CD4-positive, alpha-beta memory T cell (primary cell): ENCODE measurements at places on chromosomes 7 and 10. TPM values are rescaled to one million over a fixed set of nuclear protein-coding genes. Genes with fewer than 3 reads are reported as not detected.

CTAGE6 gene
- 3.8 TPM for total RNA-seq

TCAF1 gene
- 23.1 TPM for total RNA-seq

TEX36 gene
- total RNA-seq, result not detected

PNLIP gene
- total RNA-seq, result not detected

CFAP69 gene
- total RNA-seq, result 0.58 TPM

SLC16A9 gene
- not detected for total RNA-seq

LIMK1 gene
- 13.4 TPM for total RNA-seq

CEP55 gene
- total RNA-seq, result 0.30 TPM

ANKRD30A gene
- total RNA-seq, result not detected

FAM131B gene
- 0.61 TPM for total RNA-seq

WAC gene
- 170 TPM for total RNA-seq

EMX2 gene
- total RNA-seq, result not detected

CRHR2 gene
- not detected for total RNA-seq

UTF1 gene
- not detected for total RNA-seq

FAM180A gene
- not detected for total RNA-seq

GIMAP4 gene
- total RNA-seq, result 418 TPM

PLCE1 gene
- total RNA-seq, result not detected

NET1 gene
- 16.4 TPM for total RNA-seq

DGKI gene
- not detected for total RNA-seq

GJC3 gene
- 0.61 TPM for total RNA-seq

ADRA2A gene
- total RNA-seq, result not detected

ARMS2 gene
- total RNA-seq, result not detected

ZCCHC24 gene
- total RNA-seq, result 1.9 TPM

DMTF1 gene
- 183 TPM for total RNA-seq

SHTN1 gene
- total RNA-seq, result 0.83 TPM

CRYGN gene
- total RNA-seq, result not detected
